ENCODE measurements at places on chromosomes 12 and 14. TPM values are rescaled to one million over a fixed set of nuclear protein-coding genes. Genes with fewer than 3 reads are reported as not detected.

DNA sequence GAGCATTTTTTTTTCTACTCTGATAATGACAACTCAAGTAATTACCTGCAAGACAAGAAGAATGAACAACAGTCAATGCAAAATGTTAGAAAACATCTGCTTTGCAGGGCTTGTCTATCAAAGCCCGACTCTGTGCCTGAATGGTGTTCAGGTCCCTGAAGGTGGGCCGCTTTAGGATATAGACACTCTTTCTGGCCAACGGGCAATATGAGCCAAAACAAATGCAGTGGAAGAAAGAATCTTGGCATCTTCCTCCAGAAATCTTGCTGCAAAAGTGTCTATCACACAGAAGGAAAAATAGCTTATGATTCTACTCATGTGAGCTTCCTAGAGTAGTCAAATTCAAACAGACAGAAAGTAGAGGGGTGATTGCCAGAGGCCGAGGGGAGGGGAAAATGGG is 32.7 kb downstream of the FOS start:
- H3K27me3 ChIP-seq = no peaks in the 10 kb centered on the region
- DNase-seq = no peak
- no peak overlapping the region for H3K27ac ChIP-seq

DNA sequence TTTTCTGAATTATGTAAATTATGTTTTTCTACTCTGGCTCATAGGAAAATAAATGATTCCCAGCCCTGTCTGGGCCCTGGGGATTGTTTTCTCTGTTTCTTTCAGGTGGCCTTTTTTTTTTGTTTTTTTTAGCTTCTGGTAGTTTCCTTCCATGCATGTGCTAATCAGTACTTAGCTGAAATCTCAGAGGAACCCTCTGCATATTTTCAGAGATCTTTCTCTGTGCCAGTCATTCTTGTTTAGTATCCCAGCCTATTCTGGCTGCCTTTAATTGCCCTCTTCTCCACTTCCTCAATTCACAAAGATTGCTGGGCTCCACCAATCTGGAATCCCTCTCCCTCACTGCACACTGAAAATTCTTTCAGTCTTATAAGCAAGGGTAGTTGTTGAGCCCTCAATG is 46.9 kb downstream of the CNOT2 start:
- H3K36me3 ChIP-seq = peaks cover 10% of the 10 kb centered on the region
- DNase-seq = no peak
- peaks cover 4% of the 10 kb centered on the region for H3K4me1 ChIP-seq
- H3K27me3 ChIP-seq = no peaks in the 10 kb centered on the region
- H3K27ac ChIP-seq = no peak overlapping the region
- no peak overlapping the region for H3K4me3 ChIP-seq

DNA sequence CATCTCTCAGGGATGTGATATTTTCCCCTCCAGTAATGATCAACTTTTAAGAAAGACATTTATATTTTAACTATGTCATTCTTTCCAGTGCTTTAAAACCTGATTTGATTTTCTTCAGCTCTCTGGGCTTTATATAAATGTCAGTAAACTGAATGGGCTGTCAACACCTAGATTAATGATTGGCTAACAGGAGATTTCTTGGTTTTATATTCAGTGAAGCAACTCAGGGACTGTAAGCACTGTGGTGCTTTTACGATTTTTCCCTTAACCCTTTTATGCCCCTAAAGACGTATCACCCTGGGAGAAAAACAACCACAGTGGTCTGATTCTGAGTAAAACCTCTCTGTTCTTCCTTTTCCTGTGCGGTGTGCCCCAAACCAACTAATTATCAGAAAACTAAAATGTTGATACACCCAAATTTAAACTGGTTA is 38.0 kb downstream of the PTGER2 start:
- no peak overlapping the region for H3K4me3 ChIP-seq
- peaks cover 69% of the 10 kb centered on the region for H3K4me1 ChIP-seq
- DNase-seq = no peak
- H3K27me3 ChIP-seq = no peaks in the 10 kb centered on the region
- H3K27ac ChIP-seq = peak overlapping the region; percentile 87

GRCh38 chr12:38508246-38508645 is 191.7 kb downstream of the ALG10B start:
- H3K4me3 ChIP-seq = no peak overlapping the region
- no peaks in the 10 kb centered on the region for H3K27me3 ChIP-seq
- no peak for DNase-seq
- no peak overlapping the region for H3K27ac ChIP-seq

DNA sequence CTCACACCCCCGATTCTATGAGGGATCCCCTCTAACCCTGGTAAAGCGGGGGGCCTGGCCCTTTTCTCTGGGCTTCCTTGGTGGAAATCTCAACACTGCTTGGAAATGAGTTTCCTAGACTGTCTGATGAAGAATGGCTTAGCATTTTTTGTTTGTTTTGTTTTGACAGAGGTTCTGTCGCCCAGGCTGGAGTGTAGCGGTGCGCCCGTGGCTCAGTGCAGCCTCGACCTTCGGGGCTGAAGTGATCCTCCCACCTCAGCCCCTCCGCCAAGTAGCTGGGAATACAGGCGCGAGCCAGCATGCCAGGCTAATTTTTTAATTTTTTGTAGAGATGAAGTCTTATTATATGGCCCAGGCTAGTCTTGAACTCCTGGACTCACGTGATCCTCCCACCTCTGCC is 30.3 kb downstream of the TC2N start:
- no peak overlapping the region for H3K27ac ChIP-seq
- no peaks in the 10 kb centered on the region for H3K36me3 ChIP-seq
- H3K4me1 ChIP-seq = no peaks in the 10 kb centered on the region
- H3K4me3 ChIP-seq = no peak overlapping the region

DNA sequence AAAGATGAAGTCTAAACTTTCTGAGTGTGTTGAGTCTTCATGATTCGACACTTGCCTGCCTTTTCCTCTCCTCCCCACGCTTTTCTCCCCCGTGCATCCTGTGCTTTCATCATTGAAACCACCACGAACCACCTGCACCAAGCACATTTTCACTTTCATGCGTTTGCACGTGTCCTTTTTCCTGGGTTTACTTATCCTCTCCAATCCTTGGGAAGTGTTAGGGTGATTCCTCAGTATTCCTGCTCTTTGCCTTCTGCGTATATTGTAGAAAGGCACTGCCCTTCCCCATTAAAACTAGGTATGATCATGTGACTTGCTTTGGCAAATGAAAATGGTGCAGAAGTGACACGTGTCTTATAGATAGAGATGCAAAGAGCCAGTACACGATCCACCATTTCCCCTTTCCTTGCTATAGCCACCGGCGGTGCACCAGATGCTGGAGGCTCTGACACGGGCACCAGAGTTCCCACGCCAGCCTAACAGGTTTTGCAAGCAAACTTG is 106.6 kb downstream of the BRMS1L start:
- no peaks in the 10 kb centered on the region for H3K27me3 ChIP-seq
- no peak for DNase-seq
- no peak overlapping the region for H3K4me3 ChIP-seq
- H3K4me1 ChIP-seq = no peaks in the 10 kb centered on the region

- H3K27ac ChIP-seq = no peak overlapping the region
- DNase-seq = no peak
- H3K36me3 ChIP-seq = peaks cover 98% of the 10 kb centered on the region
- H3K4me1 ChIP-seq = peaks cover 2% of the 10 kb centered on the region
These were observed 14.7 kb downstream of the PCBP2 start for GRCh38 chr12:53466640-53467039.

DNA sequence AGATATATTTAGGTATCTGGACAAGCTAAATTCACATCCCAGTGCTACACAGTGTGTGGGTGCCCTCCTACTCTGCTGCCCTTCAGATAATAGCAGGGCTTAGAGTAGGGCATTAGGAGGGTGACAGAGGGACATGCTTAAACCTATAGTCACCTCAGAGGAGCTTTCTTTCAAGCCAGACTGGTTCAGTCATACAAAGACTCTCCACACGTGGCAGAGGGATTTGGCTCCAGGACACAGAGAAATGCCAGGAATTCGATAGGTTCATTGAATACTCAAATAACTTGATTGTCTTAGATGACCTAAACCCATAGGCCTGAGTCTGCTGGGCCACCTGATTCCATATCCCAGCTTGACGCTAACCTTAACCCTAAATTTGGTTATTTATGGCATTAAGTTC is 163.5 kb downstream of the TPH2 start:
- no peaks in the 10 kb centered on the region for H3K4me1 ChIP-seq
- H3K36me3 ChIP-seq = no peaks in the 10 kb centered on the region
- no peak overlapping the region for H3K27ac ChIP-seq
- no peak for DNase-seq

CLEC9A gene
- not detected for total RNA-seq

Measured in osteoblast (primary cell).